Activated CD4-positive, alpha-beta T cell treated with anti-CD3 and anti-CD28 coated beads, Interleukin-2, amount 10 ng/mL, durations not matched to agents 7 days and 5 days (primary cell): ENCODE measurements at places on chromosomes 6 and 20. TPM values are rescaled to one million over a fixed set of nuclear protein-coding genes. Genes with fewer than 3 reads are reported as not detected.

The RNF5 gene
- 49.7 TPM for total RNA-seq

The KLC4 gene
- 17.0 TPM for total RNA-seq

The ANGPT4 gene
- not detected for total RNA-seq

The MUCL3 gene
- not detected for total RNA-seq

- no peak for DNase-seq
Measured at GRCh38 chr20:21623074-21623780, 82.2 kb upstream of the PAX1 start.

DNA sequence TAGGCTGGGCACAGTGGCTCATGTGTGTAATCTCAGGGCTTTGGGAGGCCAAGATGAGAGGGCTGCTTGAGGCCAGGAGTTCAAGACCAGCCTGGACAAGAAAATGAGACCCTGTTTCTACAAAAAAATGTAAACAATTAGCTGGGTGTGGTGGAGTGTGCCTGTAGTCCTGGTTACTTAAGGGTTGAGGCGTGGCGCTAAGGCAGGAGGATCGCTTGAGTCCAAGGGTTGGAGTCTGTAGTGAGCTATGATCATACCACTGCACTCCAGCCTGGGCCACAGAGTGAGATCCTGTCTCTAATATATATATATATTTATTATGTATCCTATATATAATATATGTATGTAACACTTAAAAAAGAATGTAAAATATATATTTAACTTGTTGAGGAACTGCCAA is 7.9 kb upstream of the ABRACL start:
- DNase-seq: no peak

DNA sequence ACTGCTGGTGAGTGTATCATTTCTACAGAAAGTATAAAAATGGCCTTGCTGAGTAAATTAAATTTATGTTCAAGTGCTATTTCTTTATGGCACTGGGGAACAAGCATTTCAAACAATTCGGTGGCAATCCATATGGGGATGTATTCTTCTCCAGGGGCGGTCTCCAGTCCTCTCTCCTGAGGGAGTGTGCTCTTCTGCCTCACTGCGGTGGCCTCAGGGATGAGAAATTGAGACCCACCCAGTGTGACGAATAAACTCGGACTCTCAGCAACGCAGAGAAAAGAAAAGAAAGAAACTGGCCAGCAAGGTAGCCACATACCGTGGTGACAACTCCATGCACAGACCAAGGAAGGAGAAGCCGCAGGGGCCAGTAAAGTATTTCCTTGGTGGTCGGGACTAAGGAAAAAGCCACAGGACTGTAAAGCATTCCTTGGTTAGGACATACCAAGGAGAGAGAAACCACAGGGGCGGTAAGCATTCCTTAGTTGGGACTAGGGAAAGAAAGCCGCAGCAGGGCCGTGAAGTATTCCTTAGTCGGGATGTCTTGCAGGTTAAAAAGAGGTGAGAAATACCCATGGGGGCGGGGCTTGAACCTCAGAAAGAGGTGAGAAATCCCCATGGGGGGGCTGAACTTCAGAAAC is 13.6 kb upstream of the GOPC start:
- DNase-seq: no peak

- DNase-seq: no peak
Measured at GRCh38 chr20:56382696-56383095, 9.3 kb downstream of the AURKA start.

DNA sequence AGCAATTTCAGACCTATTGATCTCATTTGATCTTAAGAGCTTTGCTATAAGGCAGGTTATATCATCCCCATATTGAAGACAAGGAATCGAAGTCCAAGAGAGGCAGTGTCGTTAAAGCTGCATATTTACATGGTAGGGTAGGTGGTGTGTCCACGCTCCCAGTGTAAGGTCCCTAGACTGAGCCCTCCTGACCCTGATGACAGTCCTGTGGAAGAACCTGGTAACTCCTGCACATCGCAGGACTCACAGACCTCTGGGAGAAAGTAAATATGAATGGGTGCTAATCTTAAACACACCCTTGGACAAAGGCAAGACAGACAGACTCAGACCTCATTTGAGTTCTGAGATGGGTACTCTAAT is 602 bp upstream of the HLA-DPB1 start:
- no peak for DNase-seq

DNA sequence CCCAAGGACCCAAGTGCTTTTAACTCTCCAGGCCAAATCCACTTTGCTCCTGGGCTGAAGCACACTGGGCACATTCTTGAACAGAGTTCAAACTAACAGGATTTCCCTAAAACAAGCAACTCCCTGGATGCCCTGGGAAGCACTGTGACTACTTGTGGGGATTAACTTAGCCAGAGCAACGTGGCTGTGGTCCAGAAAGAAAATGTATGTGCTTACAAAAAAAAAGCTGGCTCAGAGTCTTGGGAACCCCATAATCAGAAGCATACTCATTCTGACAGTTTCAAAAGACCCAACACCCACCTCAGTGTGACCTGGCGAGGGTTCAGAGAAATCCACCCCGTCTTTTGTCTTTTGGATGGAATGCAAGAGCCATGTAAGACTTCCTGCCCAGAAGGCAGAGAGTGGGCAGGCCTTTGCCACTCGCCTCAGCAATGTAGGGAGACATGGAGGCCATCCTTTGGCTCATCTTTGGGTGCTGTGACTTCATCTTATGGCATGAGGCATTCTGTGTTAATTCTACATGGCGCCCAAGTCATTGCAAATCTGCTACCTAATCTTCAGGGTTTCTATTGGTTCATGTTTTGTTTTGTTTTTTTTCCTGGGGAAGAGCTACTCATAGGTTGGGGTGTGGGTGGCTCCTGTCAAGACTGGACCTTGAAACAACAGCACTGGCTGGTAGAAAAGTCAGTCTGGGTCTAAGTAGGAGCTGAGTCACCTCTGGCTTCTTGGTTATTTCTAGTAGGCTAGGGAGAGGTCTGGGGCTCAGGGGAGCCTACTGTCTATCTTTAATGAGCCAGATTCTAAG is 248.6 kb upstream of the SUPT3H start:
- no peak for DNase-seq
